ENCODE measurements at places on chromosomes 16 and 17.

DNA sequence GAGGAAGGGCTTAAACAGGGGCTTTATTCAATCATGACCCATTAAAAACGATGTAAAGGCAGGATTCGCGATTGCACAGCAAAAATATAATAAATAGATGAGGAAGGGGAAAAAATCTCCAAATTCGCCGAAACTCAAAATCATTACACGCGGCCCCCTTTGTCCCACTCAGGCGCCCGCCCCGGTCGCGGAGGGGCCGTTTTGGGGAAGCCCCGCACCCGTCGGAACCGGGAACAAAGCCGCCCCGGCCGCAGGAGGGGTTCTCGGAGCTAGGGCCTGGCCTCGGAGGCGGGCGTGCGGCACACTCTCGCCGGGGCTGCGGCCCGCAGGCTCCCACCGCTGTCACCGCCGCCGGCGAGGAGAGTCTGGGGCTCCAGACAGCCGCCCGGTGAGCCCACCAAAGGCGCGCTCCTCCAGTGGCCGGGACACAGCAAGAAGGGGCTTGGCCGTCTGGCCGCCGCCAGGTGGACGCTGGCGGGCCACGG, 521 bp downstream of the C16orf87 start:
- H3K4me3 ChIP-seq = peak overlapping the region; percentile 92
- peaks cover 13% of the 10 kb centered on the region for H3K4me1 ChIP-seq
- no peaks in the 10 kb centered on the region for H3K27me3 ChIP-seq
- no peak for DNase-seq
- H3K36me3 ChIP-seq = no peaks in the 10 kb centered on the region

DNA sequence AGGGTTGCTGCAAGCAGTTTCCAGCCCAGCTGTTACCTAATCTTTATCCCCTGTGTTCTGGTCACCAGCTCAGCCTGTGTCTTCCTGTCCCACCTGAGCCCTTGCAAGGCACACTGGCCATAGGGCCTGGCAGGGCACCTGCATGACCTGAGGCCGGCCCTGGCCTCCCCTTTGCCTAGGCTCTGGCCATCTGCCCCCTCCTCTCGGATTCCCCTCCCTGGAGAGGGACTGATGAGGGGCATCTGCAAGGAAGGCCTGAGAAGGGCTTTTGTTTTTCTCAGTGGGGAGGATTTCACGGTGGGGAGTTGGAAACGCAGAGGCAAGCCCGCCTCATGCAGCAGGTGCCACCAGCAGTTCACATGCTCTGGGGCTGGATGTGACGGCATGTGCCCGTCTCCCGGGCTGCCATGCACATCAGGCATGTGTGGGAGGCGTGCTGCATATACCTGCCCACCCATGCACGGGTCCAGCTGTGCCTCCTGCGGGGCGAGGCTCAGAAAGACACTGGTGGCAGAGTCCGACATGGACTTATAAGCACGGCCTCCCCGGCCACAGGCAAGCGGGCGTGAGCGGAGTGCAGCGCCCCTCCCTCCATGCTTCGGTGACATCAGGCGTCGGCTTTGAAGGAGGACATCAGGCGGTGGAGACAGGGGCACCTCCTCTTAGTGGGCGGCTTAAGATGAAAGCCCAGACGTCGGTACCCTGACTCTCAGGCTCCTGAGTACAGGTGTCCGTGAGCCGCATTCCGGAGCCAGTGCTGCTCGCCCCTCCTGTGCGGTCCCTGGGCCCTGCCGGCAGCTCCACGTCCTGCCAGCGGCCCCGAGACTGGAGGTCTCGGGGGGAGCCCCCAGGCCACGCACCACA, 16.5 kb downstream of the ASPSCR1 start:
- peaks cover 10% of the 10 kb centered on the region for H3K36me3 ChIP-seq
- H3K27me3 ChIP-seq = no peaks in the 10 kb centered on the region
- no peak overlapping the region for H3K27ac ChIP-seq

GRCh38 chr16:85704011-85704410, 15.3 kb upstream of the GINS2 start:
- no peak for DNase-seq
- no peak overlapping the region for H3K4me3 ChIP-seq
- H3K27me3 ChIP-seq = peaks cover 20% of the 10 kb centered on the region

DNA sequence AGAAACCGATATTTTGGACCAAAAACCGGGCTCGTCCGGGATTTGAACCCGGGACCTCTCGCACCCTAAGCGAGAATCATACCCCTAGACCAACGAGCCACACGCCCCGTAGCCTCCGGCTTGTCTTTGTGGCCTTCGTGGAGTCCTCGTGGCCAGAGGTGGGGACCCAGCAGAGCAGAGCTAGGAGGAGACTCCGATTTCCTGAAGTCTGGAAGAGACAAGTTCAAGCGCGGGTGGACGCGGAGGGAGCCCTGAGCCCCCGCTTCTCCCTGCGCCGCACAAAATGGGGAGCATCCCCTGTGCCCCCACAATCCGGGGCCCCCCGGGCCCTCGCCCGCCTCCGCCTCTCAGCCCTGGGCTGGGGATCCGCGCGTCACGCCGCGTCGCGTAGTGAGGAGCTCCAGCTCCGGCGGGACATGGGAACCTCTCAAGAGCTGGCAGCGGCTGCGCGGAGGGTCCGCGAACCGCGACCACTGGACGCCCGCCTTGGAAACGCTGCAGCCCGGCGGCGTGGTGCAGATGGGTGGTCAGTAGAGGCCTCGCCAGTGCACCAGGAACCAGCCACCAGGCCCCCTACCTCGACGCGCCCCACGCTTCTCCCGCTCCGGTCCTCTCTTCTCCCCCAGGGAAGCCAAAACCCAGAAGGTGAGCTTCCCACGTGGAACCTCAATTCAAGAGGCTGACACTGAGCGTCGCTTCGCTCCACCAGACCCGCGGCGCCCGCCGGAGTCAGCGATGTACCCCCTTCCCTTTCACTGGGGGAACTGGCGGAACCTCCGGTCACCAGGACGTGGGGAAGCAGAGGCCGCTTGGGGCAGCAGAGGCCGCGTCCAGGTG, 5.2 kb upstream of the OR1F1 start:
- H3K27me3 ChIP-seq = no peaks in the 10 kb centered on the region
- no peaks in the 10 kb centered on the region for H3K36me3 ChIP-seq
- H3K27ac ChIP-seq = peak overlapping the region; percentile 52

DNA sequence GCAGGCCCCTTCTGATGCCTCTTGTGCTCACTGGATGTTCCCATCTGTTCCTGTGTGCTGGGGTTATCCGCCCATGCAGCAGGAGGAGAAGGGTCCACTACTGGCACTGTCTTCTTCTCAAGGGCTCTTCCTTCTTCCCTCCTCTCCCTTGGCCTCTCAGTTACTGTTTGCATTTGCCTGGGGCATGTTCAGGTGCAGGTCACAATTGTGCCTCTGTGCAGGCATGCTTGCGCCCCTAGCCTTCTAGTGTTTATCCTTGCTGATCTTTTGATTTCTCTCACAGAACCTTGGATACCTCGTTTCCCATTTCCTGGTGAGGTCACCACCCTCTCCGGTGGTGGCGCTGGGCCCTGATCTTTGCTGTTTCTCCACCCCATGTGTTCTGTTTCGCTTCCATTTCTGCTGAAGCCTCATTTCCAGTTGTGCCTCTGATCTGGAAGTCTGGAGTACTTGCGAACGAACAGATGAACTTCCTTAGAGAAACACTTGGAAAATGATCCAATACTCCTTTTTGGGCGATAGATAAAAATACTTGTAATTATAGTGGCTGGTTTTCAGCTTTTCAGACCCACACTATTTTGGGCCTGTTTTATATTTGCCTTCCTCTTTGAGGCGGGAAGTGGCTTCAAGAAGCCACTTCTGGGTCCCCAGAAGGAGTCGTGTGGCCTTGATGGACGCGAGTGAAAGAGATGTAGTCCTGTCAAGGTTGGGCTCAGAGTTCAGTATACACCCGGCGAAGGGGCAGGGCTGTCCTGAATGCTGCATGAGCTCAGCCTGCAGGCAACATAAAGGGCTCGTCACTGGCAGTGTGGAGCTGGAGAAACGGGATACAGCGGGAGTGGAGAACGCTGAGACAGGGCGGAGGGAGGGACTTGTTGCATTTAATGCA, 312.9 kb downstream of the SNX29 start:
- no peaks in the 10 kb centered on the region for H3K36me3 ChIP-seq
- H3K27ac ChIP-seq = no peak overlapping the region
- H3K4me1 ChIP-seq = no peaks in the 10 kb centered on the region
- H3K27me3 ChIP-seq = no peaks in the 10 kb centered on the region
- H3K4me3 ChIP-seq = no peak overlapping the region

GRCh38 chr16:47144559-47144877, 773 bp upstream of the NETO2 start:
- H3K4me3 ChIP-seq = peak overlapping the region; percentile 64
- no peaks in the 10 kb centered on the region for H3K27me3 ChIP-seq
- H3K4me1 ChIP-seq = peaks cover 25% of the 10 kb centered on the region
- DNase-seq = no peak
- H3K27ac ChIP-seq = no peak overlapping the region
- peaks cover 2% of the 10 kb centered on the region for H3K36me3 ChIP-seq

GRCh38 chr16:67278773-67279295, 498 bp upstream of the PLEKHG4 start:
- H3K27ac ChIP-seq = peak overlapping the region; percentile 83
- peak; percentile 81 for DNase-seq
- peaks cover 35% of the 10 kb centered on the region for H3K36me3 ChIP-seq
- H3K4me1 ChIP-seq = peaks cover 22% of the 10 kb centered on the region
- no peaks in the 10 kb centered on the region for H3K27me3 ChIP-seq
- peak overlapping the region; percentile 74 for H3K4me3 ChIP-seq

- H3K4me3 ChIP-seq = peak overlapping the region; percentile 66
- H3K4me1 ChIP-seq = peaks cover 69% of the 10 kb centered on the region
- no peaks in the 10 kb centered on the region for H3K27me3 ChIP-seq
- peak overlapping the region; percentile 75 for H3K27ac ChIP-seq
Measured at GRCh38 chr17:83079766-83080578, 563 bp downstream of the METRNL start.

DNA sequence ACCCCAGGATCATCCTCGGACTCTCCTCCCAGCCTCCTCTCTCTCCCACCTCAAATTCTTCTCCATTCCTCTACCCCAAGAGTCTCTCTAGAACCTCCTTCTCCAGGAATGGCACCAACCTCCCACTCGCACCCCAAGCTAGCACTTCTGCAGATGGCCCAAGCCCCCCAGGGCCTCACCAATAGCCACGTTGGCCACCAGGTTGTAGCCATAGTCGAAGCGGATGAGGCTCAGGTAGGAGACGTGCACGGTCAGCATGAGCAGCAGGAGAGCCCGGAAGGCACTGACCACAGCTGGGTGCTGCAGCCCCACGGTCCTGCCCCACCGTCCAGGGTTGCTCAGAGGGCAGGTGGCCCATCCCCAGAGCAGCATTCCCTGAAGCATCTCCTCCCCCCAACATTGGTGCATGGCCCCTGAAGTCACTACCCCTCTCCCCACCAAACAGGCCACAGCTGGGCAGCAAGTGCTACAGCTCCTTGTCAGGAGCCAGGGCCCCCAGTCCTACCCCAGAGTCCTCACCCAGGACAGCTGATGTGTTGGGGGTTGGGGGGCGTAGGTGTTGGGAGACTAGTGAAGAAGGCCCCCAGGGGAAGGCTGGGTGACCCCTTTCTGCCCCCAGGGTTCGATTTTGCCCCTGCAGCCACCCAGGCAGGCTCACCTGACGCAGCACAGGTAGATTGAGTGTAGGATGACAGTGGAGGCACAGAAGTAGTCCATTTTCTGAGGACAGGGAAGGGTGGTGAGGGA, 5.3 kb downstream of the PNMT start:
- no peak overlapping the region for H3K27ac ChIP-seq
- H3K4me1 ChIP-seq = peaks cover 84% of the 10 kb centered on the region
- H3K36me3 ChIP-seq = peaks cover 7% of the 10 kb centered on the region

GRCh38 chr16:27199235-27199586, 4.1 kb upstream of the KDM8 start:
- no peak overlapping the region for H3K4me3 ChIP-seq
- peak overlapping the region; percentile 90 for H3K27ac ChIP-seq
- no peaks in the 10 kb centered on the region for H3K36me3 ChIP-seq
- H3K4me1 ChIP-seq = peaks cover 24% of the 10 kb centered on the region

DNA sequence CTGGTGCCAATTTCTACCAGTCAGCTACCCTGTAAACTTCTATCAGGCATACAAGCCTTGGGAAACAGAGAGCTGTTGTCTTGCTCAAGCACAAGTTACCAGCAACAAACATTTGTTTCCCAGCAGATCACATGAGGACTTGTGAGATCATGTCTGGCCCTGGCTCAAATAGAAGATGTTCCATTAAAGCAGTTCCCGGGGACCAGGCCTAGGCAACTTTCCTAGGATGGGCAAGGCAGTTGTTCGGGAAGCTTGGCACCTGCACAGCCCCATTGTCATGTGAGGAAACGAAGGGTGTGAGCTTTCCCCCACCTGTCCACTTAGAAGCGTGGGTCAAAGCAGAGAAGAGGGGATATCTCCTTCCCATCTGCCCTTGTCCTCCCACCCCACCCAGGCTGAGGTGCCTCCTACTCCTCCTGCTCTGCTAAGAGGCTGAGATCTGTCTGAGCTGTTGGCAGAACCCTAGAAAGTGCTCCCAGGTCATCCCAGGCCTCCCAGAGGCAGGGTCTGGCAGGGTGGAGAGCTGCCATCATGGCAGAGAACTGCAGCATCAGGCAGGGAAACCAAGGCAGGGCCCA, 11.2 kb upstream of the SLC47A2 start:
- no peaks in the 10 kb centered on the region for H3K36me3 ChIP-seq
- DNase-seq = no peak
- H3K4me1 ChIP-seq = peaks cover 4% of the 10 kb centered on the region
- no peak overlapping the region for H3K4me3 ChIP-seq
- peaks cover 26% of the 10 kb centered on the region for H3K27me3 ChIP-seq
- H3K27ac ChIP-seq = no peak overlapping the region

DNA sequence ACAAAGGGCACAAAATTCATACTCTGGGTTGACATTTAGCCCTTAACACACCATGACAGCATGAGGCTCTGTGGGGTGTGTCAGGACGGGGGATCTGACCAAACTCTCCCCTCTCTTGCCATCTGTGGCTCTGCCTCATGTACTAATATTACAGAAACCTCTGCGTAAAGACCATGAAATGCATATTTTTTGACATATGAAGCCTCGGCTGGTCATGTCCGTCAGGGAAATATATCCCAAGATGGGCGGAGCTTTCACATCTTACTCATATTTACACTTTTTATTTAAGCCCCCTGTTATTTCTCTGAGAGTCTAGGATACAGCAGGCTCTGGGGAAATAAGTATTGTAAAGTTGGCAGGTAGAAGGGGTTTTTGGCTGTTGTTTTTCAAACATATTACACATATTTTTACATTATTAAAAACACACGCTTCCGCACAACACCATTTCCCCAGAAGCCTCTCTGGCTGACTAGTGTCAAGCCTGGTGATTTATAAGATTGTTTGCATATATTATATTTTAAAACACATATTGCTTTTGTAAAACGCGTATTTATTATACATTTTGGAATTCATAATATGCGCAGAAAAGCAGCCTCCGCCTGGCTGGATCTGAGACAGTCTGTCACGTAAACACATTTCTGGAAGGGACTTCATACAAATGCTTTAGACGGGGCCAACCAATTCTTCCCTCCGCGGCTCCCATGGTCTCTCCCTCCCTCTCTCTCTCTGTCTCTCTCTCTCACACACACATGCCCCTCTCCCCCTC, 237.7 kb upstream of the ZFHX3 start:
- H3K27ac ChIP-seq = no peak overlapping the region
- no peaks in the 10 kb centered on the region for H3K4me1 ChIP-seq
- DNase-seq = no peak
- no peaks in the 10 kb centered on the region for H3K36me3 ChIP-seq
- no peak overlapping the region for H3K4me3 ChIP-seq
